Right renal cortex interstitium (tissue), 3 donors: ENCODE measurements at places on chromosomes 16 and 17. TPM values are rescaled to one million over a fixed set of nuclear protein-coding genes. Genes with fewer than 3 reads are reported as not detected.

GRCh38 chr17:83195330-83196023 lies 116.1 kb downstream of the METRNL start:
- no peak for DNase-seq

The KCNG4 gene
- polyA plus RNA-seq, result 0.07 TPM

The VMO1 gene
- polyA plus RNA-seq, result 0.61 TPM

The PRSS21 gene
- polyA plus RNA-seq, result 0.43 TPM

The ZNF652 gene
- 25.2 TPM for polyA plus RNA-seq

- DNase-seq, result no peak
Observed at GRCh38 chr16:50193594-50193993, 40.5 kb downstream of the TENT4B start.

- DNase-seq, result no peak
Observed at GRCh38 chr16:20673071-20673806, 24.2 kb downstream of the ACSM1 start.

DNA sequence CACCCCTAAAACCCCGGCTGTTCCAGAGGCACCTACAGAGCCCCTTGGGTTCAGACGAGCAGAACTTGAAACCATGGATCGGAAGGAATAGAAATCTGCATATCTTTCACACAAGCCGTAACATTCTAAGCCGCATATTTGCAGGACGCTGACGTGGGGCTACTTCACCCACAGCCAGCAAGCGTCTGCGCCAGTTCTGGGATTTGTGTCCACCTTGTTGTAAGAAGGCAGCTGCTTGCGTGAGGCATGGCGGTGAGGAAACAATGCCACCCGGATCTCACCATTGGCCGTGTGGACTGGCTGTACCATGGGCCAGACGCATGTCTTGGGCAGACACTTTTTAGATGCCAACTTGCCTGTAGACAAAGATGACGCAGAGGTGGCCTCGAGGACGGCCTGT lies 34.5 kb downstream of the TNFRSF13B start:
- no peak for DNase-seq

- no peak for DNase-seq
Observed at GRCh38 chr17:69471406-69471805, 56.9 kb downstream of the MAP2K6 start.

The ITGB4 gene
- polyA plus RNA-seq, result 9.1 TPM

The KRTAP17-1 gene
- not detected for polyA plus RNA-seq

DNA sequence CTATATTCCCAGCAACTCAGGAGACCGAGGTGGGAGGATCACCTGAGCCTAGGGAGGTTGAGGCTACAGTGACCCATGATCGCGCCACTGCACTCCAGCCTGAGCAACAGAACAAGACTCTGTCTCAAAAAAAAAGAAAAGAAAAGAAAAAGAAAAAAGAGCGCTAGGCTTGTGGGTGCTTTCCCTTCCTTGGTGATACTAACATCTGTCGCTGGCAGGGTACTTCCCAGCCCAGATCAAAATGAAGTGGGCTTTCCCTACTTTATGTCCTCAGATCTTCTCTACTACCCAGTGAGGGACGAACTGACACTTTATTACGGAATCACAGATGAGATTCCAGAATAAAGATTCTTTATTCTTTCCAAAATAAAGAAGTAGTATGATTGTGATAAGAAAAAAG lies 103.8 kb upstream of the NOL11 start:
- DNase-seq, result no peak

- no peak for DNase-seq
Observed at GRCh38 chr17:4949321-4950074, 1.2 kb upstream of the PFN1 start.

The CACNG1 gene
- polyA plus RNA-seq, result not detected

GRCh38 chr16:15597822-15598647 lies 44.9 kb downstream of the MARF1 start:
- DNase-seq, result no peak

The C16orf96 gene
- 0.18 TPM for polyA plus RNA-seq

The SMIM5 gene
- 4.3 TPM for polyA plus RNA-seq

The SLC25A10 gene
- 11.3 TPM for polyA plus RNA-seq

DNA sequence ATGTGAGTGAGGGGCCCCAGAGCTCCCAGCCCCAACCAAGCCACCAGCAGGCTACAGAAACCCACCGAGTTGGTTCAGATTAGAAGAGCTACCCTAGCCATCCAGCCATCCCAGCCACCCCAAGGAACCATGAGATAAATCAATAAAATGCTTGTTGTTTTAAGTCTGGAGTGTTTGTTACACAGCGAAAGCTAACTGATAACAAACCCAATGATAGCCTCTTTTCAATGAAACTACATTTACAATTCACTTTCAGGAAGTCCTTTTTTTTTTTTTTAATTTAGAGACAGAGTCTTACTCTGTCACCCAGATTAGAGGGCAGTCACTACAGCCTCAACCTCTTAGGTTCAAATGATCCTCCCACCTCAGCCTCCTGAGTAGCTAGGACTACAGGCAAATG lies 215.0 kb upstream of the ZFHX3 start:
- no peak for DNase-seq

DNA sequence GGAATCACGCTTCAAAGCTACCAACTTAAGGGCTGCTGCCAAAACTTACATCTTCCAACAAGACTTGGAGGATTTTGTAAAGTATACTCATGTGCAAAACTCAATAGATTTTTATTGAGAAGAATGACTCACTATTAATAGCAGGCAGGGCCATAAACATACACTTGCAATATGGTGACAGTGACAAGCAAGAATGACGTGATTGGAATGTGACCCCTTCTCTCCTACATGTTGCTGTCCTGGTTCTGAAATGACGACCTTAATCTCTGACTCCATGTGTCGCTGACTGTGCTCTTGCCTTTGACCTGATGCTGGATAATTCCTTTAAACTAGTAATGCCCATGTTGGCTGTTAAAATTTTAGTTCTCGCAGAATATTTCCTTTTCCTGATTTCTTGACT lies 174.5 kb downstream of the PARN start:
- no peak for DNase-seq

DNA sequence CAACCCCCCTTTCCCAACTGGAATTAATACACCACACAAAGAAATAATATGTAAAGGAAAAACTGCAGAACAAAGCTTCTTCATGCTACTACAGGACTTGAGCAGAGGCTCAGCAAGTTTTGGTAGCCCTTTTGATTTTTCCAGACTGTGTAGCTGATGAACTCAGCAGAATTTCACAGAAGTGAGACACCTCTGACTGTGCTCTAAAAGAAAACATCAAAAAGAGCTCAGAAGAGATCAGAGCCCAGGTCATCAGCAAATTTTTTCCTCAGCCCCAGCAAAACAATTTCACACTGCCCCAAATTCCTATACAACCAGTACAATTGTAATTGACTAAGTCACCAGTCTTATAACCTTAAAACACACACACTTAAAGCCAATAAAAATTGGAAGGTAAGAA lies 38.0 kb downstream of the TTC19 start:
- no peak for DNase-seq

GRCh38 chr17:65371702-65372101 lies 189.7 kb downstream of the AXIN2 start:
- DNase-seq, result no peak

The IGF2BP1 gene
- 18.2 TPM for polyA plus RNA-seq

The TMEM88 gene
- 19.1 TPM for polyA plus RNA-seq

- DNase-seq, result no peak
Observed at GRCh38 chr17:28615260-28615940, 1.4 kb upstream of the RSKR start.

- no peak for DNase-seq
Observed at GRCh38 chr17:9205520-9206409, 184.5 kb downstream of the NTN1 start.

The DPEP1 gene
- polyA plus RNA-seq, result 18.0 TPM

The ARMC5 gene
- 9.4 TPM for polyA plus RNA-seq

The CCL17 gene
- not detected for polyA plus RNA-seq

The DPH1 gene
- polyA plus RNA-seq, result 34.9 TPM

DNA sequence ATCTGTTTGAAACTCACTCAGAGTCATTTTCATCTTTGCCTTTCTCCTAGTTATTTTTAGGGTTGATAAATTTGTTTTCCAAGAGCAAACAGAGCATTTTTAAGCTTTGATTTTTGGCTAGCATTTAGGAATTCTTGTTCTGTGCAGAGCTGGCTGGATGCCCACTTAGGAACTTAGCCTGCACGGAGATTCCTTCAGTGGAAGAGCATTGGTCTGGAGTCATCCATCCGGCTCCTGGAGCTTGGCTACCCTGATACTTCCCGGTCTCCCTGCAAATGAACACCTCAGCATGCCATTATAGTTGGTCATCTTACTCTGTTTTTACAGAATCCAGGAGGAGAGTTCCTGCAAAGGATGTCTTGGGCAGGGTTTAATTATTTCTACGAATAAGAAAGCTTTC lies 57.1 kb downstream of the SPECC1 start:
- no peak for DNase-seq

GRCh38 chr17:73710095-73710592 lies 65.9 kb upstream of the SDK2 start:
- DNase-seq, result peak; percentile 65

DNA sequence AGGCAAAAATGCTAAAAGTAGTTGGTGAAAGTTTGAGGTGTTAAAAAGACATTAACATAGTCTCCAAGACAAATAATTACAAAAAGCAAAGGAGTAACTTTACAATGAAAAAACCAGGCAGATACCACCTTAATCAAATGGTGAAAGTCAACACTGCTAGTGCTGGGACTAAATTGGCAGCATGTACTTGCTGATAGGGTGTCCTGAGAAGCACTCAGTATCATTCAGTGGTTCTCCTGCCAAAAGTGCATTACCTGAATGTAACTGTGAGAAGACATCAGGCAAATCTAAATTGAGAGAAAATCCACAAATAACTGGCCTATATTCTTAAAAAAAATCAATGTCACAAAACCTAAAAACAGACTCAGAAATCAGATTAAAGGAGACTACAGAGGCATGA lies 8.0 kb downstream of the KIAA0753 start:
- no peak for DNase-seq

DNA sequence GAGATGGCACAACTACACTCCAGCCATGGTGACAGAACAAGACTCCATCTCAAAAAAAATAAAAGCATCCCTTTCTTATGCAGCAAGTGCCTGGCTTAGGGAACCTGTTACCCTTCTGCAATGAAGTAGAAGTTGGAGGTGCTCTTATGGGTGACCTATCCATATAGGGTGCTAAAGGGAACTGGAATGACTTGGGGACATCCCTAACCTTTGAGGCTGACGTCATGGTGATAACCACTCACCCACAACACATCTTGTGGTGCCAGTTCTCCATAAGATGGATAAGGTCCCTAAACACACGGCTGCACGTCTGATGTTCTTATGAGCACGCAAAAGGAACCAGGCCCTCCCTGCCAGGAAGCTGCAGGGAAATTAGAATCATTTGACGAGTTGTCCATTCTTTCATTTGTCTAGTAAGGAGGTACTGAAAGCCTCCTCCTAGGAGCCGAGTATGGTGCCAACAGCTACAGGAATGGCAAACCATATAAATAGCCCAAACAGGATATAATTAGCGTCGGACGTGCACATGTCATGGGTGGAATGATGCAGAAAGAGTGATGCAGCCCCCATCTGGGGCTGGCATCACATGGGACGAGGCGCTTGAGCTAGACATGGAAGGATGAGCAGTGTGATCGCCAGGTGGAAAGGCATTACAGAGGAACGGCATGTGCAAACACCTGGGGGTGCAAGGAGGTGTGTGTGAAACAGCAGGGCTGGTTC lies 52.5 kb downstream of the ARHGAP27 start:
- no peak for DNase-seq

GRCh38 chr17:1643293-1643998 lies 2.1 kb downstream of the SCARF1 start:
- DNase-seq, result no peak

The TAC4 gene
- polyA plus RNA-seq, result 0.22 TPM

DNA sequence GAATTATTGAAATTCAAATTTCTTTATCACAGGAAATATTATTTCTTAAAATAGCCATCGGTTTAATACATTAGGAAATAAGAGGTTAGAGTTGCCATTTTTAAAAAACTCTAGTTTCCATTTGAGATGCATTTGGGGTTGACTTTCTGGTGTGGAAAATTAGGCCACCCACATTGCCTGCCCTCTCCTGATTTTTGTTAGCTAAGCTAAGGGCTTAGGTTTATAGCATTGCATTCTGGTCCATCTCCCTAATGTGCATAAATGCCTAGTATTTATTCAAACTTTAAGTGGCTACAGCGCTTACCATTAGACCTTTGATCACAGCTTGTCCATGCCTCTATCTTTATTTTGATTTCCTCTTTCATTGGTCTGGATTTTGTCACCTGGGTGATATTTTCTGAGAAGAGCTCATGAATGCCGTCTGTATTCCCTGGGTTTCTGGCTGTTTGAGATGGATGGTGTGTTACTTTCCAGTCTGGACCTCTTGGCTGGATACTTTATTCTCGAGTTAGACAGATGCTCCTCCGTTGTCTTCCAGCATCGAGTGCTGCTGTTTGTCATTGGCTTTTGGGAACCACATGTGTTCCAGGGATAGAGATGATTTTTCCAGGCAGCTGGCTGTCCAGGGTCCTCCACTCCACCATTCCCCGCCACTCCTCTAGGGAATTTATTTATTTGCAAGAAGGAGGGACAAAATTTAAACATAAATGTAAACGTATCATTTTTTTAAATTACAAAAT lies 120.3 kb downstream of the KATNIP start:
- no peak for DNase-seq

DNA sequence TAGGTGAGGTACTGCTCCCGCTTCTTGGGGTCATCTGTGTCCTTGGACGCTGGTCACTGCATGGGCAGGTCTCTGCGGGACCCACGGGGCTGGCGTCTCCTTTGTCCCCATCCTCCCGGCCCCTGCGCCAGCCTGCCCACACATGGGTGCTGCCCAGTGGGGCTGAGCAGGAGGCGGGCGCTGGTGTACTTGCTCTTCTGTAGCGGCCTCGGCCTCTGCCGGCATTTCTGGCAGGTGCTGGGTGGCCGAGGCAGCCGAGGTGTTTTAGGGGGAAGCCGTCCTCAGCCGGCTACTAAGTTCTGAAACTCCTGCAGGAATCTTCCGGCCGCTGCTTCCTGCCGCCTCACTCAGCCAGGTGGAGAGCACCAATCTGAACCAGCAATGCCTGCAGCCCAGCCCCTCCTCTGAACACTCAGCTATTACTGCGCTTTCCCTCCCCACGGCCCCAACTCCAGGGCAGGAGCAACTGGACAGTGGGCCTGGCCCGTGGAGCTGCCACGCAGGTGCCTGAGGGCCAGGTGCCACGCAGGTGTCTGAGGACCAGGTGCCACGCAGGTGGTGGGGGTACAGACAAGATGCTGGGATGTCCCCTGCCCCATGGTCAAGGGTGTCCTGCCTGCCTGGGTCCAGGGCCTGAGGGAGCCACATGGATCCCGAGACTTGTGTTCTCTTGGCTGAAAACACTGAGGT lies 10.0 kb downstream of the DECR2 start:
- no peak for DNase-seq
